ENCODE measurements at places on chromosomes 12 and 14. TPM values are rescaled to one million over a fixed set of nuclear protein-coding genes. Genes with fewer than 3 reads are reported as not detected.

DNA sequence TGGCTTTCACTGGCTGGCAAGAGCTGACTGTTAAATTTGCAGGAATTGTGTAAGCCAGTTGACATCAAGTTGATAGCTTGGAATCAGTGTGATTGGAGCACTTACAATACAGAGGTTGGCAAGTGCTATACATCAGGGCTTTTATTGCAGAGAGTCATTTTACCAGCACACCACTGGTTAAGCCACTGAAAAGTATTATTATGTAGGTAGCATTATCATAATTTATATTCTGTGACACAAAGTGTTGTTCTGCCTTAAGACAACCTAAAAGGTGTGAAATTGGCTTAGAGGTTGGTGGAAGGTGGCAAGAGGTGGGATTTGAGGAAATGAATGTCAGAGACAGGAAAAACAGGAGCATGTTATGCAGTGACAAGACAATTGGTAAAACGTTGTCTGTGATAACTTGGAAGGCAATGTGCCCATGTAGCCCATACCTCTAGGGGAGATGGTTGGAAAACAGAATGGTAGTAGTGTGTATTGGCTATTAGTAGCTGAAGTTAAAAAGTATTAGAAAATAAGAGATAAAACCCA lies 172.9 kb upstream of the PRICKLE1 start:
- no peak for DNase-seq

GRCh38 chr14:64324895-64325294 lies 30.7 kb upstream of the ESR2 start:
- DNase-seq = no peak

DNA sequence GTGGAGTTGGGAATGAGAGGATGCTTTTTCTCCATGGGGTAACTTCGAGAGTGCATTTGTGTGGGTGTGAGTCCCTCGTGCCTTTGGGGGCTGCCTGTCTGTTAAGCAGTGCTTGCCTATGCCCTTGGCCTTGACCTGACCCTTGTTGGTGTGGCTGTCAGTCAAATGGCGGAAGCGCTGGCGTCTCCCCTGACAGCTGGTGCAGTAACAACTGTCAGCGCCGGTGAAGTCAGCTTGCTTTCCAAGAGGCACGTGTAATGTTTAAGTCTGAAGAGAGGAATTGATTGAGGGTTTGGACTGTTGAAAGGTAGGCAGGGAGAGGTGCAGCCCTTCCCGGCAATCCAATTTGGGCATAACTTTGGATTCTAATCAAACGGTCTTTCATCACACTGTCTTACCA lies 211.3 kb downstream of the AACS start:
- no peak for DNase-seq

GRCh38 chr12:19741132-19741489 lies 301.8 kb downstream of the AEBP2 start:
- no peak for DNase-seq

Gene ADAM21
- 0.24 TPM for total RNA-seq

Measured in aorta (tissue), 5 donors.